ENCODE measurements at places on chromosomes 3 and 15. TPM values are rescaled to one million over a fixed set of nuclear protein-coding genes. Genes with fewer than 3 reads are reported as not detected.

GPR62 gene
- polyA plus RNA-seq, result 0.08 TPM

RHOV gene
- not detected for polyA plus RNA-seq

GPR149 gene
- polyA plus RNA-seq, result not detected

HACD2 gene
- 19.8 TPM for polyA plus RNA-seq

TCTA gene
- 42.2 TPM for polyA plus RNA-seq

- DNase-seq, result no peak
These were observed at the start of the genes DUOX2 and DUOXA2 for GRCh38 chr15:45114076-45114750. DUOX2 (minus strand) TSS chr15:45114172; CDS start chr15:45113411, 761 bp downstream. DUOXA2 (plus strand) TSS chr15:45114326; CDS start chr15:45114606, 280 bp downstream.

- DNase-seq, result no peak
These were observed 4.1 kb upstream of the PSMA4 start for GRCh38 chr15:78536134-78536533.

- no peak for DNase-seq
These were observed 30.1 kb downstream of the GREM1 start for GRCh38 chr15:32747921-32748342.

DNA sequence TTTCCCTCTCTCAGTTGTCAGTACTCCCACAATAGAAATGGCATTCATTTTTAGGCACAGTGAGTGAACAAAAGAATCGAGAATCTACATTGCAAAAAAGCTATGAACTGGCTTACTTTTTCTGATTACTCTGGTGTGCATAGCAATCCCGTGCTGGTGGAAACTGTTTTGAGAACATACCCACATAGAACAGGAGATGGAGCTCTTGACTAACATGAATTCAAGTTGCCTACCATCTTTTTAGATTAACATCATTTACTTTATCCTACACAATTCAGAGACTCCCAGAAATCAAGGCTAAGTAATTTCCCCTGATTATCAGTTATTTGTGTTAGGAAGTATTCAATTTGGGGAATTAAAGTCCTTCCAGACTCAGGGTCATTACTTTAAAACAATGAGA lies 326.6 kb downstream of the ARPP21 start:
- DNase-seq, result no peak

GRCh38 chr3:140682586-140682985 lies 4.7 kb downstream of the TRIM42 start:
- DNase-seq, result no peak

GRCh38 chr3:81886081-81886480 lies 124.6 kb upstream of the GBE1 start:
- DNase-seq, result no peak

DNA sequence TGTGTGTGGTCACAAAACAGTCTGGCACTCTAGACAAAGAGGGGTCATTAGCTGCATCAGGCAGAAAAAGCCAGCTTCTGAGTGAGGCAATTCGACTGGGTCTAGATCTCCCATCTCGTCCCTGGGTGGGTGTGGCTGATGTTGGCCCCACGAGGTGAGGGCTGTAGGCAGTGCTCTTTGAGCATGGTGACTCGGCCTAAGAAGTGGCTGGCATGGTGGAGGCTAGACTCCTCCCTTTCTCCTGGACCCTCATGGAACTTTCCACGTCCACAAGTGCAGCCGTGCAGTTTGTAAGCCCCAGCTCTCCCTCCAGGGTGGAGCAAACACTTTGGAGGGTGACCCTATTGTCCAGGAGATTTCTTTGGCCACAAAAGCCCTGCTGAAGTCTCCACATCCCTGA lies 134.1 kb downstream of the OPA1 start:
- DNase-seq, result no peak

GRCh38 chr15:60683156-60683555 lies 204.2 kb upstream of the ICE2 start:
- no peak for DNase-seq

DNA sequence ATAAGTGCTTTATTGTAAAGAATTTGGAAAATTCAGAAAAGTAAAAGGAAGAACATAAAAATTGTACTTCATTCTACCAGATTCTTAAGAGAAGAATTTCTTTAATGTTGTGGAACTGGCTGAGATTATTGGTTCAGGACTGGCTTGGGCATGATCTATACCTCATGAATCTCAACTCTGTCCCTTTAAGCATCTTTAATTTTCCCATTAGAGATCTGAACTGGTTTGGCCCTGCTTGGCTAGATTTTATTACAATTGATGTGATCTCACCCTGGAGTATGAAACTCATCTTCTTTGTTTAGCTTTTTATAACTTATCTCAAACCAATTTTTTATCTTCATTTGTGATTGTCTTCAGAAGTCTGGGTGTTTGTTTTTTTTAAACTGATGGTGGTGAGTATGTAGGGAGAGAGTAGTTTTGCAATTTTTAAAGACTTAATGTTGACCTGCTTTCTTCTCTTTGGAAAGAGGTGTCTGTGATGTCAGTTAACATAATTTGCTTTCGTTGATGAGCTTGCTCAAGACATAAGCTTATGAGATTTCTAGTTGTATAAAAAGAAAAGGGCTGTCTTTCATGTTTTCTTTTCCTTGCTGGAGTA lies 61.9 kb downstream of the ZNF609 start:
- no peak for DNase-seq

- no peak for DNase-seq
These were observed 53.1 kb upstream of the ULK4 start for GRCh38 chr3:42014921-42015533.

DNA sequence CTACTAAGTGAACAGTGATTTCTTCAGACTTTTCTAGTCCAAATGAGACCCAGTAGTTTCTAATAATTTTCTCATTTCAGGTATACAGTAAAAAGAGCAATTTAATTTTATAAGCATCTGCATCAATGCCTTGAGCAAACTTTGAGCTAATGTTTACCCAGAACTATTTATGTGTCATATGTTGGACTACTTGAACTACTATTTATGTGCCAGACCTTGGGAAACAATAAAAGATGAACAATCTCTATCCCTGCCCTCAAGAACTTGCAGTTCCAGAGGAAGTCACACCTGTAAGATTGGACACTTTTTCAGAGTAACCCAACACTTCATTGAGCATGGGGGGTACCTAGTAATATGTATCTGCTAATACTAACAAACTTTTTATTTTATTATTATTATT lies 2.3 kb upstream of the UBE3A start:
- no peak for DNase-seq

DNA sequence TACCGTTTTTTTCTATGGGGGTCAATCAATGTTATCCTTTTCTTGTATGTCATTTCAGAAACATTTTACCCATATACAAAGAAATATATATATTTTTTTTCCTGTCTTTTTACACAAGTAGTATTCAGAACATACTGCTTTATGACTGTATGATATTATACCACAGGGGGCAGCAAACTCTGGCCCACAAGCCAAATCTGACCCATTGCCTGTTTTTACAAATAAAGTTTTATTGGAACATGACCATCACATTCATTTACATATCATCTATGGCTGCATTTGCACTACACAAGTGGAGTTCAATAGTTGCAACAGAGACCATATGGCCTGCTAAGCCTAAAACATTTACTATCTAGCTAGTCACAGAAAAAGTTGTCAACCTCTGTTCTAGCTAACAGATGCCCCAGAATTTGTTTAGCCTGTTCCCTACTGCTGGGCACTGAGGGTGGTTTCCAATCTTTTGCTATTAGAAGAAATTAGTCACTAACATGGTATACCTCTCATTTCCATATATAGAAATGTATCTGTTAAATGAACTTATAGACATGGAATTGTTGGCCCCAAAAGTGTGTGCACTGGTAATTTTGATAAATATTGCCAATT lies 57.7 kb downstream of the BFSP2 start:
- no peak for DNase-seq

DNA sequence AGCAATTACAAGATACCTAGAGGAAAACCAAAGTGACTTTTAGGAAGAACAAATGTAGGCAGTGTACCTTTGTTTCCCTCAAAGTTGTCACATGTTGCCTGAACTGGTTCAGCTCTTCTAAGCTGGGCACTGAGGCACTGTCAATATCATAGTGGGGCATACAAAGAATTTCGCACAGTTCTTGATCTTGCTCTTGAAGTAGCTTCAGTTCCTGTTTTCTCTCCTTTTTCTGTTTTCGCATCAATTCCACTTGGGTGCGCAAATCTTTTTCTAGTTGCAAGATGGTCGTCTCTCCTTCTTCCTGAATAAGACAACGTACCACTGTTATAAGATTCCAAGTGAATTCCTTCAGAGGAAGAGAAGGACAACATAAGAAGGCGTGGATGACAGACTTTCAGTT lies 12.7 kb downstream of the PRC1 start:
- DNase-seq, result no peak

- no peak for DNase-seq
These were observed 473 bp upstream of the COMMD2 start for GRCh38 chr3:149752788-149753136.
